ENCODE measurements at places on chromosomes 2 and 18.

GRCh38 chr2:218187296-218188015, 20.7 kb upstream of the CXCR1 start:
- DNase-seq, result no peak

GRCh38 chr2:109447251-109447661, 166.5 kb downstream of the SEPTIN10 start:
- DNase-seq, result peak; percentile 55

- peak; percentile 69 for DNase-seq
Observed at GRCh38 chr2:172097557-172098131, 5.1 kb downstream of the DLX2 start.

DNA sequence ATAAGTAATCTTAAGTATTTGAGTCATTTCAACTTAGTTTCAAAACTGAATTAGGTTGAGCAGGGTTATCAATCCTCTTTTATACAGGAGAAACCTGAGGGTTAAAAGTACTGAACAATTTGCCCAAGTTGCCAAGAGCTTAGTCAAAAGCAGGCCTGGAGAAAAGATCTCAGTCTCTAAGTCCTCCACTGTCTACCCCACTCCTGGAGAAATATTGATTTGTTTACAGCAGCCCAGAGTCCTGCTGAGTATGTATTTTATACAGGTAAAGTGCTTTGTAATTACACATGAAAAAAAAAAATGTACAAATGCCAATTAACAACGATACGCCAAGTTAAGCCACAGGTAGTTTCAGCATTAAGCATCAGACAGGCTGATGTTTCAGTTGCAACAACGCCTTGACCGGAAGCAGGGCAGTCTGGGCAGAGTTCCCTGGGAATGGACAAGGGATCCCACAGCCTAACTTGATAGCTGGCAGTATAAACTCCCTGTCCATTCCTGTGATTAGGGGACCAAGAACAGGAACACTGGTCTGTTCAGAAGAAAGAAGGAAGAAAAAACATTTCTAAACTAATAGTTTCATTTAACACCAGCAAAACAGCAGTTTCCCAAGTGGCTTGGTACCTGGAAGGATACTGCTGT, 132.9 kb downstream of the MYO5B start:
- no peak for DNase-seq

- DNase-seq, result no peak
Observed at GRCh38 chr2:150357770-150358467, 129.5 kb downstream of the RND3 start.

- DNase-seq, result no peak
Observed at GRCh38 chr2:64792300-64792699, 138.6 kb upstream of the SERTAD2 start.

GRCh38 chr2:402721-403120, 114.8 kb upstream of the ALKAL2 start:
- no peak for DNase-seq

GRCh38 chr2:200350850-200351285, 44.4 kb downstream of the SPATS2L start:
- no peak for DNase-seq

DNA sequence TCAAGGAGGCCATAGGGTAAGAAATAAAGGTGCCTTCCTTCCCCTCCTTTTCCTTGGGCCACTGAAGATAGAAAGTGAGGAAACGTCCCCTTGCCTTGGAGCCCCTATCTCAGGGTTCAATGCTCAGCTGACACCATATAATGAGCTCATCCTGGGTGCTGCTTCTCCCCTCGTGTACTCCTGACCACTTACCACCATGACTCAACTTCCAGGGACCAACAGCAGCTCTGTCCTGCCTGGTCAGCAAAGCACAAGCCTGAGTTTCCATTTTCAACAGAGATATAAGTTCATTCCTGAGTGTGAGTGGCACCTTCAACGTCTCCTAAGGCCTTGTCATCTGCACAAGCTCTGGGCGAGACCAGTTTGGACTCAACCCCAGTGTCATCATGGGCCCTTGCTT, 151.2 kb downstream of the CAPN13 start:
- no peak for DNase-seq

- no peak for DNase-seq
Observed at GRCh38 chr18:12921178-12921577, 26.6 kb upstream of the SEH1L start.

DNA sequence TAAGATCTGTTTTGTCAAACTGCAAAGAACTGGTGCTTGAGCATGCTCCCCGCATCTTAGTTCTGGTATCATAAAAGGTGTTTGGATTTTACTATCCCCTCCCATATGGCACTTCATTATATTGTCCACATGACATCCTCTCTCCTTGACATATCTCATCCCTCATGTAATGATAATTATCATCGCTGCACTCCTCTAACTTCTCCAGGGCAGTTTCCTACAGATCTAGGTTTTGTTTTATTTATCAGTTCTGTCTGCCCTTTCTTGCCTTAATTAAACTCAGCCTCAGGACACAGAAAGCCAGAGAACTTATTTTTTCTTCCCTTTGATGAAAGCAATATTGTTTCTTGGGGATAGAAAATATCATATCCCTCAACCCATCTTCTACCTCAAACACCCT, 129.6 kb upstream of the DDX18 start:
- DNase-seq, result no peak

DNA sequence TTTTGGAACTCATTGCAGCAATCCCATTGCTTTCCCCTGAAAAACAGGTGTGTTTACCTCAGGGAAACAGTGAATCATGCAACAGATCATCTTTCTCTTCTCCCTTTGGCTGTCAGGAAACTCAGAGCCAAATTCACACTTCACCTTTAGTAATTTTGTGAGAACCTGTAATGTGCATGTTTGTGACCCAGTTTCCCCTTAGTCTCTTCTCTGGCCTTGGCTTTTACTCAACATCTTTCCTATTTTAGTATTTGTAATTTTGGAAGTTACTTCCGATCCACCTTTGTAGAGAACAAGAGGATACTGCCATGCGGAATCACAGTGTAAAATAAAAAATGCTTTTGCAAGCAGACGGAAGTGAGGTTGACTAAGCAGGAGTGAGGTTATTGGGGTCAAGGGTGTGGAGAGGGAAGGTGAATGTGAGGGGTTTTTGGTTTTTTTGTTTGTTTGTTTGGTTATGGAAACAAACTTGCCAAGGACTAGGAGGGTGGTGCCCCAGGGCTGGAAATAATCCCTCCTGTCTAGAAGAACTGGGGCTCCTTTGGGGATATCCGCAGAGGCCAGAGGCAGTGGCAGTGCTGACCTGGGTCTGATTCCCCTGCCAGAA, 14.0 kb downstream of the ASPRV1 start:
- no peak for DNase-seq

GRCh38 chr2:237364655-237365054, 49.3 kb downstream of the COL6A3 start:
- no peak for DNase-seq

DNA sequence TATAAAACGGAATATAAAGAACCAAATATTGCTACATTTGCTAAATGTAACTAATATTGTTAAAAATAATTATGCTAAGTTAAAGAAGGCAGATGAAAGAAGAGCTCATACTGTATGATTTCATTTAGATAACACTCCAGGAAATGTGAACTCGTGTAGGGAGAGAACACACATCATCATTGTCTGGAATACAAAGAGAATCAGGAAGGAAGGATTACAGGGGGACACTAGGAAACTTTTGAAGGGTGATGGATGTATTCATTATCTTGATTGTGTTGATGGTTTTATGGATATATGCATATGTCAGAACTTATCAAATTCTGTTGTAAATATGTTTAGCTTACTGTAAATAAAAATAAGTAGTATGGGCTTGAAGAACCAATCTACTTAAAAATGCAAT, 104.1 kb upstream of the TRIB2 start:
- no peak for DNase-seq

- no peak for DNase-seq
Observed at GRCh38 chr18:25399554-25399953, 47.6 kb upstream of the ZNF521 start.

DNA sequence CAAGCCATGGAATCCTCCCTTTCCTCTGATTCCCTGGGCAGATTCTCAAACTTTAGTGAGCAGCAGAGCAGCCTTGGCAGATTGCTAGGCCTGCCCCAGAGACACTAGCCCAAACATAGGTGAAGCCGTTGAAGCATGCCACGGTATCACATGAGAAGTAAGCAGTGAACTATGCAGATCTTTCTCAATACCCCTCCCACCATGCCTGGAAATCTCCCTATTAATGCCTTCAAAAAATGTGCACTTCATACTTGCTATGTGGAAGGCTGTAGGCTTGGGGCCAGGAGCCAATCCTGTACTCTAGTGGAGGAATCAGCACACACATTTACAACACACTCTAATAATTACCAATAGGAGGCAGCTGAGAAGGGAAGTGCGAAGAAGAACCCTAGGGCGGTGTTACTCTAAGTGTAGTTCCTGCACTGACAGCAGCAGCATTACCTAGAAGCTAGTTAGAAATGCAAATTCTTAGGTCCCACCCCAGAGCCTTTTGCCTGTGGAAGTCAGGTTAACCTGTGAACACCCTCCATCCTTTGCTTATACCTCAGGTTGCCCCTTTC, 305.1 kb upstream of the SPRED2 start:
- DNase-seq, result no peak

GRCh38 chr2:36476411-36476810, 120.8 kb downstream of the CRIM1 start:
- DNase-seq, result no peak

DNA sequence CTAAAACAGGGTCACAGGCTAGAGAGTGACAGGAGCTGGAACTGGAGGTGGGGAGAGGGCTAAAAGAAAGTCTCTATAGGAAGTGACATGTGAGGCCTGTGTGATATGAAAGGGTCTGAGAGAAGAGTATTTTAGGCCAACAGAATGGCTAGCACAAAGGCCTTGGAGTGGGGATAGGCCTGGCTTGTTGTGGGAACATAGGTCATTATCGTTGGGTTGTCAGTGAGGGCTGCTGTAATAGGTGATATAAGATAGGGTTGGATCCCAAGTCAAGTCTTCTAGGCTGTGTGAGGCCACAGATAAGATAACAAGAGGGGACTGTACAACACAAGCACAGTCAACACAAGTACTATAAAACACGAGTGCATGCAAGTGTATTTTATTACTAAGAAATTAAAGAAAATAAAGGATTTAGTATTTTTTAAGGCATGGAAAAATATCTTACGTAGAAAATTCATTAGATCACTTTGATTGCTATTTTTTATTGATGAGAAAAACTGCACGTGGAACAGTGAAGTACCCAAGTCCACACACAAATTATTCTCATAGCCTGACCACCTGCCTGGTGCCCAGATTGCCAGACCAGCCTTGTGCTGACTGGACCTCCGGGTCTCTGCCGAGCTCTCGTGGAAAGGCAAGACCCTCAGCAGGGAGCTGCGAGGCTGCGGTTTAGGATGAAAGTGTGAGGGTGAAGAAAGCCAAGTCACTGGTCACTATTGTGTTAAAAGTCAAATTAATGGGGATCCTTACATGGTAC, 14.1 kb downstream of the LTBP1 start:
- no peak for DNase-seq

DNA sequence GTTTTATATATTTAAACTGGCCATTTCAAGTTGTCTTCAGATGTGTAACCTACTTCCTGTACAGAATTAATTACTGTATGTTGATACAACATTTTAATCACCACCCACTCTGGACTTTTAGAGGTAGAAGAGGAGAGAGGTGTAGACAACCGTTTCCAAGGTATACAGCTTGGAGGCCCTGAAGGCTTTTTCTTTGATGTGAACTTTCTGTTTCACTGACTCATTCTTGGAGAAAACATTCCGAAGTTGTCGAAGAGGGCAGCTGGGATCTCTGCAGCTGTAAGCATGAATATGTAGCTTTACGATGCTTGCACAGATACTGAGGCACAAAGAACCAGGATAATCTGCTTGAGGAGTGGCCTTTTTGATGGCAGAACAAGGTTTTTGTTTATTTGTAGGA, 137.0 kb downstream of the NCKAP5 start:
- no peak for DNase-seq

GRCh38 chr18:26960911-26961310, 95.4 kb upstream of the AQP4 start:
- no peak for DNase-seq

- DNase-seq, result no peak
Observed at GRCh38 chr2:145644820-145645302, 1124.9 kb upstream of the ZEB2 start.

DNA sequence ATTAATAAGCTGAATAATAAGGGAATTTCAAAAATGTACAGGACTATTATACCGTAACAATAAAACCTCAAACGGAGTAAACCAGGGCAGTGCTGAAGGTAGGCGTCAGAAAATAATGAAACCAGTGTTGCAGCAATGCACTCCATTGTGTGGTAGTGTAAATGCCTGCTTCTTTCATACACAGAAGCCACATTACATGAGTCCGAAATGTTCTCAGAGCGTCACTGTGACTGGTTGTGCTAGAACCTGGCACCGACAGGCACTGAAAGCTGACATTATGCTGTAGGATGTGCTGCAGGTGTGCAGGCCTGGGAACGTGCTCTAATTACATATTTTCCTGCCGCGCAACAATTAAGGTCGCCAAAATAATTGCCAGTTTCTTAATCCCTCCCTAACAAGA, 53.3 kb downstream of the ZEB2 start:
- no peak for DNase-seq

DNA sequence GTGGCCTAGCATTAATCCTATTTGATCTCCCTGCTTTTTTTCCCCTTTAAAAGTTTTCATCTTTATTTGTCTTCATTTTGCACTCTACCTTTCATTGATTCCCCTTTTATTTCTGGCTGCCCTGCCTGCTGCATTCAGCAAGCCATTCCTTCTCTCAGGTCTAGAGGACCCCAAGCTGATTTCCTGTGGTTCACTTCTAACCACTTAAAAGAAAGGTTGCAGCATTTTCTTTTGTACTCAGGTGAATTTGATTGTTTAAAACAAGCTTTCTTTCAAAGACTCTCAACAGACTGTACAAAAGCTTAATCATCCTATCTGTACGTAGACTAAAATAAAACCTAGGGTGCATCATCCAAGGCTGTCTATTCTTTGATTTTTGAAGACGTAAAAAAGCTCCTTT, 160.3 kb downstream of the CSRNP3 start:
- DNase-seq, result no peak

- DNase-seq, result peak; percentile 73
Observed at GRCh38 chr2:201795607-201796477, 10.5 kb upstream of the CDK15 start.

DNA sequence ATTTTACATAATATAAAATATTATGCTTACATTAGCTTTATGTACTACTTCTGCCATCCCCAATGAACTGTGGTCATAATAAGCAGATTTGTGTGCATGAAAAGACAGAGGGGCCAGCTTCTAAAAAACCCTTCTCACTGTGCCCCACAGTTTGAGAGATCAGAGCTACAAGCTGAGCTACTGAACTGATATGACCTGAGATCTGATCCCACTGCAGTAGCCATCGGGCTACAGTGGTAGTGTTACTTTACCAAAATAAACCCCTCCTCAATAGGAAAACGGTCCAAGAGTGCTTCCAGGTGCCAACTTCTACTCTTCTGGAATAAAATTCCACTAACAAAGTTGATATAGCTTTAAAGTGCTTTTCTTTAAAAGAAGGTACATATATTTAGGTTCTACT, 43.1 kb downstream of the IKZF2 start:
- no peak for DNase-seq

GRCh38 chr2:8028981-8029380, 652.9 kb upstream of the ID2 start:
- no peak for DNase-seq

All from D341Med (cell line).